ENCODE measurements at places on chromosomes 5 and 9. TPM values are rescaled to one million over a fixed set of nuclear protein-coding genes. Genes with fewer than 3 reads are reported as not detected.

The RIGI gene
- 8.8 TPM for total RNA-seq

The MYOZ3 gene
- total RNA-seq, result not detected

The OR1J2 gene
- not detected for total RNA-seq

The GDA gene
- not detected for total RNA-seq

The SPATA31C1 gene
- not detected for total RNA-seq

The C9orf153 gene
- total RNA-seq, result 1.5 TPM

The ITK gene
- total RNA-seq, result 5.4 TPM

The LVRN gene
- 67.8 TPM for total RNA-seq

The CCDC192 gene
- 2.3 TPM for total RNA-seq

The WHRN gene
- total RNA-seq, result 0.82 TPM

The IRF1 gene
- 66.7 TPM for total RNA-seq

The RASGRF2 gene
- 34.9 TPM for total RNA-seq

The EPB41L4B gene
- 69.6 TPM for total RNA-seq

The TMEM215 gene
- total RNA-seq, result not detected

The SLC4A9 gene
- total RNA-seq, result not detected

The DOCK8 gene
- 22.7 TPM for total RNA-seq

The MCTP1 gene
- total RNA-seq, result 75.7 TPM

The SOHLH1 gene
- not detected for total RNA-seq

The EIF4E1B gene
- total RNA-seq, result not detected

The PKD2L2 gene
- total RNA-seq, result not detected

The ABO gene
- total RNA-seq, result 3.2 TPM

The OR1Q1 gene
- total RNA-seq, result not detected

The GARIN3 gene
- total RNA-seq, result not detected

The GABRG2 gene
- not detected for total RNA-seq

The AFAP1L1 gene
- 99.8 TPM for total RNA-seq

The ZNG1A gene
- 40.3 TPM for total RNA-seq

The CRHBP gene
- total RNA-seq, result 2.1 TPM

The LRRC19 gene
- total RNA-seq, result not detected

The MRPS27 gene
- 48.3 TPM for total RNA-seq

The GAS1 gene
- 53.1 TPM for total RNA-seq

The PCA3 gene
- total RNA-seq, result 0.22 TPM

The ZDHHC11B gene
- total RNA-seq, result 0.34 TPM

The ADAMTSL1 gene
- 0.49 TPM for total RNA-seq

The GABRP gene
- 0.51 TPM for total RNA-seq

The NDUFS6 gene
- total RNA-seq, result 34.2 TPM

The PCDHGB1 gene
- total RNA-seq, result 0.75 TPM

The PCDHA9 gene
- 0.19 TPM for total RNA-seq

The PDE6A gene
- not detected for total RNA-seq

The SLCO4C1 gene
- total RNA-seq, result not detected

The IRX4 gene
- not detected for total RNA-seq

The MEIKIN gene
- not detected for total RNA-seq

The CBY3 gene
- not detected for total RNA-seq

The SPATA31A6 gene
- total RNA-seq, result not detected

The FOXD4 gene
- not detected for total RNA-seq

The AIF1L gene
- 55.4 TPM for total RNA-seq

The FOXD4L5 gene
- total RNA-seq, result not detected

The PAEP gene
- not detected for total RNA-seq

The SH3RF2 gene
- 5.3 TPM for total RNA-seq

The SLC45A2 gene
- total RNA-seq, result not detected

The AMACR gene
- total RNA-seq, result 6.1 TPM

The GPR150 gene
- 0.33 TPM for total RNA-seq

Data from subcutaneous adipose tissue (tissue), 4 donors.